ENCODE measurements at places on chromosomes 7 and 10. TPM values are rescaled to one million over a fixed set of nuclear protein-coding genes. Genes with fewer than 3 reads are reported as not detected.

DNA sequence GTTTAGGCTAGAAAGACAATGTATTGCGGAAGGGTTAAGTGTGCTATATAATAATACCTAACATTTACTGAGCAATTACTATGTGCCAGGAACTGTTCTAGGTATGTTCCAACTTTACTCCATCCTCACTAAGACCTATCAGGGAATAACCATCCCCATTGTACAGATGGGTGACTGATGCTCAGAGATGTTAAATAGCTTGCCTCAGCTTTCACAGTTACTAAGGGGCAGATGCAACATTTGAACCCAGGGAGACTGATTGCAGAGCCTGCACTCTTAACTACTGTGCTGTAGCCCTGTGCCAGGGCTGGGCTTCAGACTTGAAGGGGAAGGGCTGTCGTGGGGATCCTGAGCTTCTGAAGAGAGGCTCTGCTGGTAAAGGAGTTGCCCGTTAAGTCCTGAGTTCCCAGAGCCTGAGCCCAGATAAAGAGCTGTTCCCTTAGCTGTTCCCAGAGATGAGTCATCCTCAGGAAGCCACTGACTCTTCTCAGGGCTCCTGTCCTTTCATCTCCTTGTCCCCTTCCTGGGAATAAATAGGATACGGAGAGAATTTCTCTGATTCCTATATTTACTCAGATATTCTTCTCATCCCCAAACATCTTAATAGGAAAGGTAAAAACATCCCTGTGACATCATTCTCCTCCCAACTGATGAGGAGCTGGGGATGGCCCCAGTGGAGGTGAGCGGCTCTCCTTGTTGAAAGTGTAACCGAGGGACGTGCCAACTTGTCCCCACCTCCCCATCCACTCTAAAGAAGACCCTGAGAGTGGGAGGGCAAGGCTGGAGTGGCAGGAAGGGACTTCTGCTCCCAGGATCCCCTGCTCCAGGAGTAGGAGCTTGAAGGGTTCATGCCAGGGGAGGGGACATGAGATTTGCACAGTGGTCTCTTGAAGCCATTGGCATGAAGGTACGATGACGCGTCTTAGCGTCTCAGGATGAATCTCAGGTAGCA is 28.0 kb upstream of the HABP2 start:
- DNase-seq: no peak

DNA sequence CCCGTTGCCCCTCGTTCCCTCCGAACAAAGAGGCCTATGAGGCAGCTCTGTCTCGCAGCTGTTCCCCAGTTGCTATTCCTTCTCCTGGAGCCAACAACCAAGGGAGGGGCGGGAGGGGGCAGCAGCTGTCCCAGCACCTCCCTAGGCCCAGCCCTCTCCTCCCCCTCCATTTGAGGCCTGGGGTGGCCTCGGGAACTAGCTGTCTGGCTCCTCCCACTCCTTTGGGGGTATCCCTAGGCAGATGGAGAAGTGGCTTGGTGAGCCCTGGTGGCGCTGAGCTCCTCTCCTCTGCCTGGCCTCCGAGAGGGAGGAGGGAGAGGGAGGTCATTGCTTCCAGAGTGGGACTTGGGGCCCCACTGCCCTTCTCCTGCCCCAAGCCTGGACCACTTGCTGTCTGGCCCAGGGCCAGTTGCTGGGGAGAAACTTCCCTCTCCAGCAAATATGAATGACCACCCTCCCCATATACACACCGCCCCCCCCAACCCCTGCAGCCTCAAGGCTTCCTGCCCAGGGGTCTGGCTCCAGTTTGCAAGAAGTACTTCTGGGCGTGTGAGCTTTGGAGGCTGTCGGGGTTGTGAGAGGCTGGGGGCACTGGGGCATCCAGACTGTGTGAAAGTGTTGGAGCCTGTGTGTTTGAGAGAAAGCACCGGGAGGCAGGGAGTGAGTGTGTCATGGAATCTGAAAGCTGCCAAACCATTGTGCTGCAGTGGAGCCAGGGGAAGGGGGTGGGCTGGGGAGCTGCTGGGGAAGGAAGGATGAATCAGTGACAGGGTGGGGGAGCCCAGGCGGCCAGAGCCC is 3.1 kb downstream of the FLNC start:
- no peak for DNase-seq

Gene ADIRF
- not detected for total RNA-seq

DNA sequence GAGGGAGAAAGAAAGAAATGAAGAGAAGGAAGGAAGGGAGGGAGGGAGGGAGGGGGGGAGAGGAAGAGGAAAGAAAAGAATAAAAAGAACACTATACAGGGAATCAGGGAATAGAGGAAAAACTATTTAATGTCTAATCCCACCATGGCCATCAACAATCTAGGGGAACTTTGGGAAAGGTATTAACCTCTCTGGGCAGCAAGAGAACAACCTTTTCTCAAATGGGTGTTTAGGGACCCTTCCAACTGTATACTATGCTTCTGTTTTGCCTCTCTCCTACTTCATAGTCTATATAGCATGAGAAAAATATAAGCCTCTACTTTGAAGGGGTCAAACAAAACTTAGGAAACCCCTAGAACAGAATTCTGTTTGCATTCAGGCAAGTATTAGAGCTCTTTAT is 54.5 kb downstream of the CHCHD3 start:
- no peak for DNase-seq
